ENCODE measurements at places on chromosomes 16 and 17.

GRCh38 chr17:1039511-1040215 lies 42.7 kb downstream of the TIMM22 start:
- DNase-seq, result peak; percentile 96

GRCh38 chr17:42521036-42521435 lies 15.0 kb upstream of the NAGLU start:
- DNase-seq, result no peak

- DNase-seq, result no peak
These were observed 345.2 kb upstream of the PMFBP1 start for GRCh38 chr16:72517154-72517553.

GRCh38 chr17:11882716-11883115 lies 114.6 kb downstream of the ZNF18 start:
- DNase-seq, result no peak

DNA sequence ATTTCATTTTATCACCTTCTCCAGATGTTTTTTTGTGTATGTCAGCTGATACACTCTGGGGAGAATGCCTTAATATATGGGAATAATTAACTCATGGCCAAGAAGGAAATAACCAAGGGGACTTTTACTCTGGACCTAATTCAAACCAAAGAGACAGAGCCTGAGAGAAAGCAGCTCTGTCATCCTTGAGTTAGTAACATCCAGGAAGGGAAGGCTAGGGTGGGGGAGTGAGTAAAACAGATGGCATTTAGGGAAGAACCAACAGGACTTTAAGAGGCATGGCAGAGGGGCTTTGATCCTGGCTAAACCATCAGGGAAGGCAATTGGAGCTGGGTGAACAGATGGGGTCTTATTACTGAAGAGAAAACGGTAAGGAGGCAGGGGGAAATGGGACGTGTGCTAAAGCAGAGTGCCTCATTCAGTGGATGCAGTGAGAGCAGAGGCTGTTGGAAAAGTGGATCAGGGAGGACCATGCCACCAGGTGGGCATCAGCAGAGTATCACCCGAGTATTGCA lies 2.5 kb upstream of the SMPD3 start:
- DNase-seq, result no peak

DNA sequence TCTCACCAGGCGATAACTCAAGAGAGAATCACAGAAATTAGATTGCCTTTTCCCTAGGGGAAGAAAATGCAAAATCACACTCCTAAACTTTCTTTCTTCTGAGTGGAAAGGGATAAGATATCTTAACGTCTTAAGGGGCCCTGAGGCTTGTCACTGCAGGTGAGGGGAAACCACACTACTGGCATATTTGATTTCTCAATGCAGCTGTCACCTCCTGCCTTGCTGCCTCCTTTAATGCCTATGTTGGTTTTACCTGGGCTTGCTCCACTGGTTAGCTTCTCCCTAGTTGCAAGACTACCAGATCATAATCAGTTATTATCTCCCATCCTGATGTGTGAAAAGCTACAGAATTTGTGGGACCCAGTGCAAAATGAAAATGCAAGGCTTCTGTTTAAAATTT lies 4.5 kb upstream of the HERPUD1 start:
- no peak for DNase-seq

- DNase-seq, result no peak
These were observed 6.5 kb upstream of the RAP1GAP2 start for GRCh38 chr17:2789700-2790099.

- no peak for DNase-seq
These were observed 316.6 kb downstream of the SLC39A11 start for GRCh38 chr17:72775919-72776318.

GRCh38 chr17:70855401-70856054 lies 686.2 kb downstream of the KCNJ2 start:
- DNase-seq, result no peak

GRCh38 chr16:17420816-17421215 lies 49.9 kb downstream of the XYLT1 start:
- DNase-seq, result no peak

Data from inflammatory macrophage treated with lipopolysaccharide for 1 hour (primary cell).